Effector memory CD4-positive, alpha-beta T cell (primary cell): ENCODE measurements at places on chromosomes 2 and 18.

GRCh38 chr2:37837628-37838328, 87.3 kb upstream of the RMDN2 start:
- no peak for DNase-seq
- no peak overlapping the region for H3K4me3 ChIP-seq
- no peak overlapping the region for H3K27ac ChIP-seq
- no peaks in the 10 kb centered on the region for H3K36me3 ChIP-seq
- H3K27me3 ChIP-seq = no peaks in the 10 kb centered on the region
- no peaks in the 10 kb centered on the region for H3K4me1 ChIP-seq

GRCh38 chr2:224004105-224004695, 34.9 kb downstream of the SERPINE2 start:
- no peaks in the 10 kb centered on the region for H3K4me1 ChIP-seq
- no peaks in the 10 kb centered on the region for H3K27me3 ChIP-seq
- no peak for DNase-seq
- no peak overlapping the region for H3K4me3 ChIP-seq
- H3K27ac ChIP-seq = no peak overlapping the region
- H3K36me3 ChIP-seq = no peaks in the 10 kb centered on the region

DNA sequence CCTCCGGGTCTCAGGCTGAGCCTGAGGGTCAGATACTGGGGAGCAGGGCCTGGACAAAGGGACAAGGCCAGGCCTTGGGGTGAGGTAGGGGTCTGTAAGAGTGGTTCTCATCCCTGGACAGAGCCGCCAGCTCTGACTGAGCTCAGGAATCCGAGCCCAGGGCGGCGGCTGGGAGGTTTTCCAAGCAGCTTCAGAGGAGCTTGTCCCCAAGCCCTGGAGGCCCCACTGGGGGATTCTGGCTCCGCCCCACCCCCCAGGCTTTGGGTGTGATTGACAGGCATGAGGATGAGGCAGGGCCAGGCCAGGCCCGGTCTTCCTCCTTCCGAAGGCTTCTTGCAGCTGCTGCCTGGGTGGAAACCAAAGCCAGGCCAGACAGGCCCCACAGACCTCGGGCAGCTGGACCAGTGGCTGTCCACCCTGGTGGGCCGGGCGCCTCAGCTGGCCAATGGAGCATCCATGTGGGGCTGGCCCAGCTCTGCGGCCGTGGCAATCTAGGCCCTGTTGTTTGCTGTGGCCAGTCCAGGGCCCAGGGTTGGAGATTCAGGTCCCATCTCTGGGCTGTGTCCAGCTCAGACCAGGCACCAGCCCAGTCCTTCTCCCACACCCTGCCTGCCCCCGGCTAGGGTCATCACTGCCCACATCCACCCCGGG, 23.1 kb upstream of the GPC1 start:
- DNase-seq = no peak
- H3K27ac ChIP-seq = no peak overlapping the region
- H3K4me3 ChIP-seq = no peak overlapping the region
- no peaks in the 10 kb centered on the region for H3K27me3 ChIP-seq
- H3K36me3 ChIP-seq = no peaks in the 10 kb centered on the region

GRCh38 chr2:28745225-28745624, 6.4 kb upstream of the PPP1CB start:
- H3K27ac ChIP-seq = no peak overlapping the region
- H3K36me3 ChIP-seq = no peaks in the 10 kb centered on the region
- peaks cover 7% of the 10 kb centered on the region for H3K4me1 ChIP-seq

- no peak for DNase-seq
- H3K27me3 ChIP-seq = no peaks in the 10 kb centered on the region
- H3K27ac ChIP-seq = no peak overlapping the region
- H3K4me1 ChIP-seq = no peaks in the 10 kb centered on the region
- H3K4me3 ChIP-seq = no peak overlapping the region
These were observed 108.1 kb downstream of the ARHGEF33 start for GRCh38 chr2:38997781-38998180.

GRCh38 chr18:36307513-36307912, 10.0 kb downstream of the FHOD3 start:
- H3K27me3 ChIP-seq = peaks cover 3% of the 10 kb centered on the region
- no peaks in the 10 kb centered on the region for H3K36me3 ChIP-seq
- no peak for DNase-seq
- H3K4me3 ChIP-seq = no peak overlapping the region
- no peak overlapping the region for H3K27ac ChIP-seq

GRCh38 chr2:4882421-4882820, 809.8 kb upstream of the SOX11 start:
- no peaks in the 10 kb centered on the region for H3K4me1 ChIP-seq
- no peak for DNase-seq
- no peaks in the 10 kb centered on the region for H3K36me3 ChIP-seq
- no peaks in the 10 kb centered on the region for H3K27me3 ChIP-seq

DNA sequence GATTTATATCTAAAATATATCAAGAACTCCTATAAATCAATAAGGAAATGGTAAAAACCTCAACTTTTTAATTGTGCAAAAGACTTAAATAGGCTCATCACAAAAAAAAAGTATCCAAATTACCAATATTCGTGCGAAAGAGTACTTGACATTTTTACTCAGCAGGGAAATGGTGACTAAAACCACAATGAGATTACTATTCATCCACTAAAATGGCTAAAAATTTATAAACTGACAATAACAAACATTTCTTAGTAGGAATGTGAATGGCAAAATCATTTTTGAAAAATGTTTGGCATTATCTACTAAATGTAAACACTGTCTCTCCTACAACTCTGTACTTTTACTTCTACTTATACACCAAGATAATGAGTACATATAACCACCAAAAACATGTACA, 184.8 kb upstream of the RND3 start:
- H3K27ac ChIP-seq = no peak overlapping the region
- no peaks in the 10 kb centered on the region for H3K36me3 ChIP-seq
- no peak overlapping the region for H3K4me3 ChIP-seq
- H3K4me1 ChIP-seq = no peaks in the 10 kb centered on the region

GRCh38 chr2:191950132-191950874, 103.4 kb upstream of the CAVIN2 start:
- DNase-seq = no peak
- H3K36me3 ChIP-seq = no peaks in the 10 kb centered on the region
- H3K4me3 ChIP-seq = no peak overlapping the region

DNA sequence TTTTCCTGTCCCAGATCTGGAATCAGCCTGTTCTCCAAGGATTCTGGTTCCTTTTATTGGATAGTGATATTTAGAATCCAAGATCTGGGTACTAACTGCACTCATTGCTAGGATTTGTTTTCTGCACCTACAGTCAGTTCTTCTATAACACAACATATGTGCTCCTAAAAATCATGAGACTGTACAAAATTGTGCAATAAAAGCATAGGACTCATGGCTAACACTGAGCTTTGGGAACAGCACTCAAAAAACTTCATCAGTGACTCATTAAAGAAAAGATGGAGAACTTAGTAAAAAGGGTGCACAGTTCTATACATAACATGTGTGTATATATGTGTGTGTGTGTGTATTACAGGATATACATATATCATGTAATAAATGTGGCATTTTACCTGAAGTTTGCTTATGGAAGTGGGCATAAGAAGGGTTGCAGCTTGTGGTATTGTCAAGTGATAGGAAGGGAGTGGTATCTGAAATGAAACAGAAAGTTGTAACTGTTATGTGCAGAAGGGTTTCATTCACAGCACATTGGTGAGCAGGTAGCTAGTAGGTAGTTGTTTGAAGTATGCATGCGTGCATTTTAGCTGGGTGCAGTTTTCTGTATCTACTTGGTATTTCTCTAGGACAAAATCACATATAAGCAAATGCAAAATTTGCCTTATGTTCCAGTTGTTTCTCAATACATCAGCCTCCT, 5.9 kb upstream of the SCYGR2 start:
- H3K4me3 ChIP-seq = no peak overlapping the region
- DNase-seq = no peak
- no peaks in the 10 kb centered on the region for H3K36me3 ChIP-seq
- no peak overlapping the region for H3K27ac ChIP-seq
- H3K27me3 ChIP-seq = no peaks in the 10 kb centered on the region

GRCh38 chr18:35441857-35442595, 55.7 kb downstream of the INO80C start:
- DNase-seq = no peak
- H3K36me3 ChIP-seq = no peaks in the 10 kb centered on the region
- H3K27ac ChIP-seq = no peak overlapping the region
- H3K4me1 ChIP-seq = no peaks in the 10 kb centered on the region

DNA sequence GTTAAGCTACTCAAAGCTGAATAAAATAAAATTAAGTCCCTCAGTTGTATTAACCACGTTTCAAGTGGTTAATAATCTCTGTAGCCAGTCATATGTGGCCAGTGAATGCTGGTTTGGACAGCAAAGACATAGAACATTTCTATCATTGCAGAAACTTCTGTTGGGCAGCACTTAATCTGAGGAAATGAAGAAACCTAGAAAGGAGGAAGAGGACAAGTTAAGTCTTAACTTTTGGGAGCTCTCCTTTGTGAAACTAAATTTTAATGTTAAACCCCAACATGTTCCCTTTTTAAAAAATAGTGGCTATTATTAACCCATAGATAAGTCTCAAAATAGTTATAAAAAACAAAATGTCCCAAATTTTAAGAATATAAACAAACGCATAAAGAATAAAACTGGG, 421.3 kb downstream of the ARHGAP15 start:
- no peak overlapping the region for H3K4me3 ChIP-seq
- H3K4me1 ChIP-seq = no peaks in the 10 kb centered on the region
- no peak for DNase-seq

- H3K4me1 ChIP-seq = no peaks in the 10 kb centered on the region
- H3K36me3 ChIP-seq = peaks cover 15% of the 10 kb centered on the region
- H3K27me3 ChIP-seq = no peaks in the 10 kb centered on the region
- no peak overlapping the region for H3K27ac ChIP-seq
- no peak overlapping the region for H3K4me3 ChIP-seq
- DNase-seq = no peak
These were observed 106.8 kb upstream of the ZFP36L2 start for GRCh38 chr2:43333101-43333655.

DNA sequence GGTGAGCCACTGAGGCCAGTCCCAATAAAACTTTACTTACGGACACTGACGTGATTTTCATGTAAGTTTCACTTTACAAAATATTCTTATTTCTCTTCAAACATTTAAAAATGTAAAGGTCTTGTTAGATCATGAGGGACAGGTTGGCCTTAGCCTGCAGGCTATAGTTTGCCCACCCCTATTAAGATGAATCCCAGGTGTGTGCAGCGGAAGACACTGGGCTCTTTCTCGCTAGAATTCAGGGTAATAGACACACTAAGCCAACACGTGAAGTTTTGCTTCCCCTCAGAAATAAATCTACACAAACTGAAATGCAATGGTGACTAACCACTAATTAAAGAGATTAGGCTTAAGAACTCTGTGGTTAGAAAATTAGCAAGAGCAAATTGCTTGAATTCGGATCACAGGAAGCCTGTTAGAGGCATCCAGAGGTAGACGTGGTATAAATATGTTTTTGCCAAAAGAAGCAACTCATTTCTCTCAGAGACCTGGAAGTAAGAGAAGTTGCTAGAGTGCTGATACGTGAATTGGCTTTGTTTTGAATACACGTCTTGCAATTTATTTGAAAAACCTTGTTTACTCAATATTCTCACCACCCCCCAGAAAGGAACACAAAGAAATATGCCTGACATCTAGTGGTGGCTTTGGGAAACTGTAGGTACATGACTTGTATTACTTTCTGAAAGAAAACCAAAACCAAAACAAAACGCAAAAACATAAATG, 151.6 kb downstream of the DTNB start:
- H3K4me3 ChIP-seq = no peak overlapping the region
- no peak overlapping the region for H3K27ac ChIP-seq
- no peaks in the 10 kb centered on the region for H3K36me3 ChIP-seq
- no peak for DNase-seq
- peaks cover 4% of the 10 kb centered on the region for H3K4me1 ChIP-seq

GRCh38 chr2:229342376-229342775, 71.3 kb upstream of the PID1 start:
- H3K4me1 ChIP-seq = no peaks in the 10 kb centered on the region
- H3K27ac ChIP-seq = no peak overlapping the region
- H3K36me3 ChIP-seq = no peaks in the 10 kb centered on the region
- H3K27me3 ChIP-seq = no peaks in the 10 kb centered on the region

- no peak overlapping the region for H3K4me3 ChIP-seq
- no peak overlapping the region for H3K27ac ChIP-seq
- DNase-seq = no peak
- no peaks in the 10 kb centered on the region for H3K27me3 ChIP-seq
- H3K4me1 ChIP-seq = no peaks in the 10 kb centered on the region
These were observed 56.6 kb downstream of the ZNF804A start for GRCh38 chr2:184654945-184655344.
